LHCN-M2 (cell line): ENCODE measurements at places on chromosomes 5 and 9. TPM values are rescaled to one million over a fixed set of nuclear protein-coding genes. Genes with fewer than 3 reads are reported as not detected.

CER1 gene
- not detected in 2 replicates for total RNA-seq

DNA sequence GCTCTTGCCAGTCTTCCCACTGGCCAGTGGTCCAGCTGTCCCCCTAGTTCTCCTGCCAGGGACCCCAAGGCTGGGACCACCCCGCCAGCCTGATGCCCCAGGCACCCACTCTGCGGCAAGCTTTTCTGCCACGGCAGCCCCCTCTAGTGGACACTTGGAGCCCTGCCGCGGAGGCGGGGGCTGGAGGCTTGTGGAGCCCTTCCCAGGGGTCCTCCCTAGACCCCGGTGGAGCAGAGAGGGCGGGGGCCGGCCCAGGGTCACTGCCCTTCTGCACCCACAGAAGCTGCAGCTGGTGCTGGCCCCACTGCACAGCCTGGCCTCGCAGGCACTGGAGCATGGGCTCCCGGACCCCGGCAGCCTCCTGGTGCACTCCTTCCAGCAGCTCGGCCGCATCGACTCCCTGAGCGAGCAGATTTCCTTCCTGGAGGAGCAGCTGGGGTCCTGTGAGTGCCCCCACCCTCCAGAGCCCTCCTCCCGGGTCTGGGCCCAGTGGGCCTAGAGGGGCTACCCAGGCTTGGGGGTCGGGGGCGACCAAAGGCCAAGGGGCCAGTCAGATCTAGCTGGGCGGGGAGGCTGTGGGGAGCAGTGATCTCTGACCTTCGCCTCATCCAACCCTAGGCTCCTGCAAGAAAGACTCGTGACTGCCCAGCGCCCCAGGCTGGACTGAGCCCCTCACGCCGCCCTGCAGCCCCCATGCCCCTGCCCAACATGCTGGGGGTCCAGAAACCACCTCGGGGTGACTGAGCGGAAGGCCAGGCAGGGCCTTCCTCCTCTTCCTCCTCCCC is 9.1 kb downstream of the EGFL7 start:
- DNase-seq, result no peak

GRCh38 chr9:93184432-93185265 is 710 bp downstream of the WNK2 start:
- DNase-seq, result no peak

DNA sequence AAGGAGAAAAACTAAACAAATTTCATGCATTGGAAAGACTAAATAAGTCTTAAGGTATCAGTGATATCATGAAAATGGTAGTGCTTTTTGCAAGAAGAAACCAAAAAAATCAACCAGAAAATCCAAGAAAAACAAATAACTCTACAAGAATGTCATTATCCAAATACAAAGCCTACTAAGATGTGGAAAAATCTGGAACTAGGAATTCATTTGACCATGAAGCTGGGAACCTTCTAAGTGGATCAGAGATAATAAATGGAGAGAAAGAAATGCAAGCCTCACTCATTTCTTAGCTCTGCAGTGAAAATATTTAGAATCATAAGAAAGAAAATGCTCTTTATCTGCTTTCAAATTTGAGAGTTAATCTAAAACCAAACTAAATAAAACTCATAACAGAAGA is 51.3 kb downstream of the RASEF start:
- DNase-seq, result no peak

- DNase-seq, result peak; percentile 20
These were observed 58.2 kb downstream of the NSUN2 start for GRCh38 chr5:6574537-6575245.

- no peak for DNase-seq
These were observed 14.6 kb upstream of the PAM start for GRCh38 chr5:102740515-102740914.
